ENCODE measurements at places on chromosomes 3 and 15.
A peak's percentile ranks its signal among the peaks of the same experiment; 100 is the strongest.

- DNase-seq = no peak
Observed at GRCh38 chr3:134680796-134681521, 30.1 kb upstream of the KY start.

GRCh38 chr15:79519628-79520027 lies 87.5 kb downstream of the MINAR1 start:
- no peak for DNase-seq

DNA sequence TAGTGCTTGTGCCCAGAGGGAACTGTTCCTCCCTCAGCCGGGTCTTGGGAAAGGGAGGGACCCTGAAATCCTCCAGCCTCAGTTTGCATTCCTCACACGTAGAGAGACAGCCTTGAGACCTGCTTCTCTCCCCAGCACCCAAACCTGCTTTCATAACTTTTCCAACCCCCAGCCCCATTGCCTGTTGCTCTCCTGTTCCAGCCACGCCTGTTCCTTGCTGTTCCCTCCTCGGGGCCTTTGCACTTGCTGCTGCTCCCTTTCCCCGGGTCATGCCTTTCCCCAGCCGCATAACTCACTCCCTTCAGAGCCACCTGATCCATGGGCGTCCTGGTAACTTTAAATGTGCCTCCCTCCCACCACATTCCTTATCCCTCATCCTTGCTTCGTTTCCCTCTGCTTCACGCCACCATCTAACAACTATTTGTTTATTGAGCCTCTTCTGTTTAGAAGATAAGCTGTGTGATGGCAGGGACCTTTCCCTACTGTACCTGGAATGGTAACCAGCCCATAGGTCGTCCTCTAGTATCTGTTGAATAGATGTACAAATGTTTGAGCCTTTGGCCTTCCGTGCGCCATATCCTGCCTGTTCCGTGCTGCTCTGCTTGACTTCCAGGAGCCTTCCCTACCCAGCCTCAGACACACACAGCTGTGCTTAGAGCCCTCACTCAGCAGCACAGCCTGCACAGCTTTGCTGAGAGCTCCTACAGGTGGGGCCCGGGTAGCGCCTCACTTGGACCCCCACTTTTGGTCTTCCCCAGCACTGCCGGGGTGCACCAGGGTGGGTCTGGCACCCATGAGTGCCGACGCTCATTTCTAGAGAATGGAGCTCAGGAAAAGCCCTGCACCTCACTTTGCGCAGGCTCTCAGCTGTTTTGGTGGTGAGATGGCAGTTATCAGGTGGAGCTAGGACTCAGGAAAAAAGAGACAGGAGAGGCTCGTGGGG lies 60.2 kb downstream of the SCN5A start:
- DNase-seq = peak; percentile 2

- peak; percentile 35 for DNase-seq
Observed at GRCh38 chr15:98292442-98293240, 332.1 kb downstream of the ARRDC4 start.

DNA sequence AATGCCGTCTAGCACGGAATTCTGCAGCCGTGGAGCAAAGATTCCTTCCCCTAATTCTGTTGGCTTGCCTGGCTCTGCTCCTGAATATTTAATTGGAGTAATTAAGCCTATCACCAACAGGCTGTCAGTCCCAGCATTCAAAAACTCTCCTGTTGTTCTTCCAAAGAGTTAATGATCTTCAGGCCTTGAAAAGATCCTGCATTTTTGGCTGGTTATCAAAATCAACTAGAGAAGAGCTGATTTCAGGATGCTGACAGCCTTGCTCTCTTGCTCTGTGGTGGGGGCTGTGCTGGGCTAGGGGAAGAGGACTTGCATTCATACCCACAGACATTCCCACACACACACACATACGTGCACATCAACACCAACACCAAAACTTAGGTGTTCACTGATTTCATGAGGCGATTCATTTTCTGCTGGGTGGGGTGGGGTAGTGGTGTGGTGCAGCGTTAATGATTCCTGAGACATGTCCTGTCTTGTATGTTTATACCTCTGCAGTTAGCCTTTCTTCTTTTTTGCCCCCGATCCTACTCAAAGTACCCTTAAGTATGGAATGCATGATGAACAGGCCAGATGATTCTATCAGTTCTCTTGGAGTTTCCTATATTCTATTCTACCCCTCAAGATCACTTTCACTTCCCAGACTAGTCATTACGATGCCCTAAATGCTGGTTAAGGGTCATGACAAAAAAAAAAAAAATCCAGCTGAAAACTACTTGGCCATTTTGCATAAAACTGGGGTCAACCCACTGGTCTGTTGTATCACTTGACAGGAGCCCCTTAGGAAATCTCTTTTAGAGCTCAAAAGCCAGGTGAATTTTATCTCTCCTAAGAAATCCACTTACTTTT lies 42.3 kb downstream of the CPN2 start:
- DNase-seq = no peak

- no peak for DNase-seq
Observed at GRCh38 chr15:90619468-90619867, 89.7 kb downstream of the CRTC3 start.

Data from head of caudate nucleus (tissue), 42 donors.